Transverse colon (tissue), 4 donors: ENCODE measurements at places on chromosomes 7 and 10. TPM values are rescaled to one million over a fixed set of nuclear protein-coding genes. Genes with fewer than 3 reads are reported as not detected.

DNA sequence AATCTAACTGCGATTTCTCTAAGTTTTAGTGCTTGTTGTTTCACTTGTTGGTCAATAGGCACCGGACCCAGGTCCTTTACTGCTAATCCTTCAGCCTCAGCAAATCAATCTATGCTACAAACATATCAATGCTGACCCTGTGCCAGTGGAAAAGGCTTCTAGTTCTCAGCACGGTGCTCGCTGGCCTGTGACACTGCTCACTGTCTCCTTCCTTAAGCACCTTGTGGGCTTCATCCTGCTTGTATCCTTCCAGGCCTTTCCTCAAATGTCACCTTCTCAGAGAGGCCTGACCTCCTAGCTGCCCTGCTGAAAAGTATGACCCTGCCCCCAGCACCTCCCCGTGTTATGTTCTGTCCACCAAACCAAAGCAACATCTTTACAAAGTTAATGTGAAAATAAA, 201.2 kb upstream of the FRMD4A start:
- DNase-seq, result no peak

- no peak for DNase-seq
These were observed 77.1 kb downstream of the CREM start for GRCh38 chr10:35203745-35204144.

DNA sequence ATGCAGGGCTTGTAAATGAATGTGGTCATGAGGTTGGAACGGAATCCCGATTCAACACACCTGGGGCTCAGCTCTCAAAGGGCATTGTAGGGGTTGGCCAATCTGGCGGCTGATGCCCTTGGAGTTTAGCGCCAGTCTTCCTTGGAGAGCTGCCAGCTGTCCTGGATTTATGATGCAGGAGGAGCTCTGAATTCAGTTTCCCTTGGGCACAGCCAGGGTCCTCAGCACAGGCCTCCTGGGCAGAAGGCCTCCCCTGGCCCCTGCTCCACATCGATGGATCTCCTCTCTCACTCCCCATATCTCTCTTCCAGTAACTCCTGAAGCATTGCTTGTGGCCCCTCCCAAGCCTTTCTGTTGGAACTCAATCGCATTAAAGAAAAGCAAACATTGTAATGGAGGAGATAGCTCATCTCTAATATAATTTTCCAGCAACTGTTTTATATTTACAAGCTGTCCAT, 985 bp upstream of the CYTH3 start:
- DNase-seq, result peak; percentile 77

The CFAP43 gene
- 0.68 TPM for total RNA-seq

The ITIH5 gene
- 19.5 TPM for total RNA-seq
